ENCODE measurements at places on chromosomes 12 and 14. TPM values are rescaled to one million over a fixed set of nuclear protein-coding genes. Genes with fewer than 3 reads are reported as not detected.

GRCh38 chr12:116863275-116863767 is 17.9 kb downstream of the HRK start:
- DNase-seq = no peak

GRCh38 chr12:32049956-32050355 is 56.7 kb upstream of the BICD1 start:
- no peak for DNase-seq

DNA sequence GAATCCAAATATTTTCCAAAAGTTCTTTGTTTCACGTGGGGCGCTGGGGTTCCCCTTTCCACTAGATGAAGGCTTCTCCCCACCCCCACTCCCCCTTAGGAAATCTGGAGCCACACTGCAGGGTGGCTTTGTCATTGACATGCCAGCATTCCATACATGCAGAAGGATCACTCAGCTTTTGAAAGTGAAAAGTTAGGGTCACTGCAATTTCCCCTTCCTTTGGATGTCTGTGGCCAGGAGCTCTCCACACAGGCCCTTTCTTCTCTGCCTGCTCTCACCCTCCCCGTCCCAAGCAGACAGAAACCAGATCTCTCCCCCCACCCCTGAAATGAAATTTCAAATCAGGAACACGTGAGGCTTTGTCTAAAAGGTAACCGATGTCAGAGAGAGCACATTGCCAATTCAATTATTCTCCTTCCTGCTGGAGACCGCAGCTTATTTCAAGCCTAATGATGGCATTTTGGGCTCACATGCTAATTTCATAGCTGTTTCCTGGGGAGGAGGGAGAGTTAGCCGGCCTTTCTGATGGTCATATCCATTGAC is 153.9 kb upstream of the RFLNA start:
- no peak for DNase-seq

DNA sequence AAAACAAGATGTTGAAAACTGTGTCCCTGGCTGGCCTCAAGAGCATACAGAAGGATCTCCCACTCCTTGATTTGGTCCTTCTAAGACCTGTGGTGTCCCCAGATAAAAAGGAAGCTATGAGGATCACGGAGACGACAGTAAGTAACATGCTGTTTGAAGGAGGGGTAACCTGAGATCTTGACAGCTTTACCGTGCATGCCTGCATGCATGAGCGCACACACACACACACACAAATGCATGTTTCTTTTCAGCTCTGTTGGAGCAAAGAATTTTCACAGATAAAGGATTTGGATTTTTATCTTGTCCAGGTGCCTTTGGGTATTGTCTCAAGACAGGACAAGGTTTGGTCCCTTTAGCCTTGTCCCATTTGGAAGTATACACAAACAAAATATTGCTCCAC is 411.6 kb upstream of the CCDC196 start:
- no peak for DNase-seq

DNA sequence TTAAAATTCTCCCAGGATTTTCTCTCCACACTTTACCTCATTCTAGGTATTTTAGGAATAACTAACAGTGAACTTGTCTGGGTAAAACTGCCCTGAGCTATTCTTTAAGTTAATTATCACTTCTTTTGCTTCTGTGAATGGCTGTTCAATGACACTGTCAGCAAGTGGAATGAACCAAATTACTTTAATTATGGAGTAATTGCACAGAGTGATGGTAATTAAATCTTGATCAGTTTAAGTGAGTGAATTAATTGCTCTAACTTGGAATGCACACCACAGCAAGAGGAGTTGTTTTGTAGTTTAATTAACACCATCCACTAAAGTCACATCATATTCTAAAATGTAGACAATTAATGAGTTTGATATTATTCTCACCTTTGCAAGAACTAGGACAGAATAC is 36.2 kb upstream of the TMEM260 start:
- no peak for DNase-seq

DNA sequence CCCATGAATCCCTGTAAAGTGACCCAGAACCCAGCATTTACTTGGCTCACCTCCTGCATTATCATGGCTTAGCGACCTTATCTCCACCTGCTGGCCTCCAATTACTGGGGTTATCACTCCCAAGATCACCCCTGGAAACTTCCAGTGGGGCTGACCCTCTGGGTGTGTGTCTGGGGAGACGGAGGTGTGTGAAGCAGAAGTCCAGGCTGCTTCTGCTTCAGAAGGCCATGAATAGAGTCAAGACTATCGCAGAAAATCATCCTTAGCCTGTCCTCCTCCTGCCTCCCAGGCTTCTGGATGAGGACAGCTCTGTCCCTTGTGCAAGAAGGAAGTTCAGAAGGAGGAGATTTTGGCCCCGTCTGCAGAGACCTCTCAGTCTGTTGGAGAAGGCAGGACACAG is 408 bp upstream of the KRT72 start:
- DNase-seq = no peak

- peak; percentile 22 for DNase-seq
These were observed 330.2 kb downstream of the DPF3 start for GRCh38 chr14:72563676-72564075.

GRCh38 chr12:42648061-42648460 is 58.5 kb upstream of the PRICKLE1 start:
- no peak for DNase-seq

DNA sequence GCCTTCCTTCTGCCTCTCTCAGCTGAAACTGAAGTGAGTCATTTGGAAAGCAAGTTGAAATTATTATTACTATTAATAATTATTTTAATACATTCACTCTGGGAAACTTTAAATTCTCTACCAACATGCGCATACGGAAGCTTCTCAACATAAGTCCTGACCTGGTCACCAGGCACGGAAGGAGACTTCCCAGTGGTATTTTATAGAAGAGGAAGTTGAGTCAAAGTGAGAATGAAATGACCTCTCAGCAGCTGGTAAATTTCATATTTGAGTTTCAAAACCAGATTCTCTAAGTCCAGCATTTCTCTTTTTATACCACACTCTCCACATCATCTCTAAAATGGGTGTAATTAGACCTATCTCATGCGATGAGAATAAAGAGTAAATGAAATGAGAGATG is 747.4 kb downstream of the VRK1 start:
- no peak for DNase-seq

- DNase-seq = no peak
These were observed 76.9 kb downstream of the SUSD6 start for GRCh38 chr14:69688299-69688649.

DNA sequence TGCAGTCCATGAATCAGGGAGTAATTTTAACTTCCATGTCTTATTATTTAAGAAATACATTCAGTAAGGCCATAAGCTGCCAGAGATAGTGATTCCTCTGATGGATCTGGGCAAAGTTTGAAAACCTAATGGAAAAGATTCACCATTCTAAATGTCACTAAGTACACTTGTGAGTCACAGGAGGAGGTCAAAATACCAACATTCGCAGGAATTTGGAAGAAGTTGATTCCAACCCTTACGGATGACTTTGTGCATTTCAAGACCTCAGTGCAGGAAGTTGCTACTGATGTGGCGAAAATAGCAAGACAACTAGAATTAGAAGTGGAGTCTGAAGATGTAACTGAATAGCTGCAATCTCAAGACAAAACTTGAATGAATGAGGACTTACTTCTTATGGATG is 69.8 kb downstream of the OSBPL8 start:
- no peak for DNase-seq

- DNase-seq = no peak
These were observed 129.1 kb downstream of the TMEM117 start for GRCh38 chr12:43964961-43965360.

The RIC8B gene
- 14.4 TPM for total RNA-seq

The KRT4 gene
- not detected for total RNA-seq

The NTS gene
- total RNA-seq = not detected

The TAS2R31 gene
- total RNA-seq = 9.7 TPM

The SIRT4 gene
- 1.1 TPM for total RNA-seq

The SRSF9 gene
- total RNA-seq = 107 TPM

The SLC16A7 gene
- 54.8 TPM for total RNA-seq

The CD163L1 gene
- total RNA-seq = under 0.01 TPM

The MYL2 gene
- total RNA-seq = not detected

The PRMT5 gene
- 56.3 TPM for total RNA-seq

The LTB4R gene
- total RNA-seq = 1.8 TPM

All from osteoblast (primary cell).